Activated B cell treated with CpG ODN at 0.5 μM for 24 hours (primary cell): ENCODE measurements at places on chromosomes 7 and 10.

DNA sequence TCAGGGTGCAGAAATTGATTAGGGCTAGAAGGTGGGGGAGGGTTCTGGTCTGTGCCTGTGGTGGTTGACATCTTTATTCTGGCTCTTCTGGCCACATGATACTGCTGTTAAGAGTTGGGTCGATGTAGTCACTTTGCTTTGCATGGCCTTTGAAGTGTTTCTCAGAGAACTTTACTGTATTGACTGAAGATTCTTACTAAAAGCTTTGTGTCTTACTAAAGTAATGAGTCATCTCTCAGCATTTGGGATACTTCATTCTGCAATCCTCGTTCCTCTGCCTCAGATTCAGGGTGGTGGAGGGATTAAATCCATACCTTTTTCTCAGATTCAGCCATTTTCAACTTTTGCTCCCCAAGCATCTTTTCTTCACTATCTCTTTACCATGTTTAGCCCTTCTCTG is 38.6 kb downstream of the STEAP4 start:
- H3K27ac ChIP-seq: no peak overlapping the region
- no peaks in the 10 kb centered on the region for H3K4me1 ChIP-seq
- H3K36me3 ChIP-seq: no peaks in the 10 kb centered on the region
- no peaks in the 10 kb centered on the region for H3K27me3 ChIP-seq
- no peak for DNase-seq
- H3K4me3 ChIP-seq: no peak overlapping the region

GRCh38 chr10:49353895-49354566 is 41.9 kb downstream of the DRGX start:
- no peak overlapping the region for H3K4me3 ChIP-seq
- DNase-seq: no peak
- peaks cover 6% of the 10 kb centered on the region for H3K27me3 ChIP-seq
- H3K27ac ChIP-seq: no peak overlapping the region

- H3K36me3 ChIP-seq: no peaks in the 10 kb centered on the region
- H3K4me1 ChIP-seq: no peaks in the 10 kb centered on the region
- no peak overlapping the region for H3K4me3 ChIP-seq
- H3K27ac ChIP-seq: no peak overlapping the region
Measured at GRCh38 chr10:120426306-120426705, 30.7 kb upstream of the PLPP4 start.

- DNase-seq: no peak
- H3K4me3 ChIP-seq: no peak overlapping the region
- H3K27me3 ChIP-seq: no peaks in the 10 kb centered on the region
- no peak overlapping the region for H3K27ac ChIP-seq
- H3K36me3 ChIP-seq: no peaks in the 10 kb centered on the region
Measured at GRCh38 chr7:114156178-114156577, 237.4 kb upstream of the PPP1R3A start.
